ENCODE measurements at places on chromosomes 5 and 9.

DNA sequence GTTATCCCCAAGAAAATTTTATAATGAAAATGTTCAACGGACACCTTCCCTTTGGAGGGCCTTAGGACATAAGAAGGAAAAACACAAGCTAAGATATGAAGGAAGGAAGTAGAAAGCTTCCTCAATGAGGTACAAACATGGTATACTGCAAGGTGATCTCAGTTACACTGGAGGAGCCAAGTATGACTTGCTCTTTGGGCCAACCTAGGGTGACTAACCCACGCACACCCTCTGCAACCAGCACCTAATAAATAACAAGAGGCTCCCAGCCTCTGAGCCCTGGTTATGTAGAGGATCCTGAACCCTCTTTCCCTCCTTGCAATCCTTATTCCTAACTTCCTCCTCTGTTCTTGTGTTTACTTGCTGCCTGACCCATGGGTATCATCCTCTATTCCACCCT, 38.3 kb upstream of the KCNV2 start:
- no peak for DNase-seq

GRCh38 chr5:148060881-148061280, 2.9 kb upstream of the SPINK5 start:
- DNase-seq = no peak

DNA sequence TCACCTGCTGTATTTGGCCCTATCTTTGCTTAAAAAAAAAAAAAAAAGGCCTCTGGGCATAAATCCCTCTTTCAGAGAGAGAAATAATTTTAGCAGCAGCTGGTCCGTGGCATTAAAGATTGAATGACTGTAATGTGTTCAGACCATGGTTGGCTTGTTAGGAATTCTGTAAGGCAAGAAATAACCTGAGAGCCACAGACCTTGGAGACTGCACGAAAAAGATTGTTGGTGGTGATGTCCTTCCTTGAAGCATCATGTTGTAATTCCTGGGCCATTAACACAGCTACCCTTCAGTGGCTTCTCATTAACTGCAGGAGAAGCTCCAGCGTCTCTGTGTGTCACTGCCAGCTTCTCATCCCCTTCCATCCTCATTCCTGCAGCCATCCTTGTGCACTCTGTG, 79.0 kb downstream of the SGCD start:
- DNase-seq = no peak

GRCh38 chr5:103041071-103041676, 78.8 kb downstream of the GIN1 start:
- DNase-seq = no peak

DNA sequence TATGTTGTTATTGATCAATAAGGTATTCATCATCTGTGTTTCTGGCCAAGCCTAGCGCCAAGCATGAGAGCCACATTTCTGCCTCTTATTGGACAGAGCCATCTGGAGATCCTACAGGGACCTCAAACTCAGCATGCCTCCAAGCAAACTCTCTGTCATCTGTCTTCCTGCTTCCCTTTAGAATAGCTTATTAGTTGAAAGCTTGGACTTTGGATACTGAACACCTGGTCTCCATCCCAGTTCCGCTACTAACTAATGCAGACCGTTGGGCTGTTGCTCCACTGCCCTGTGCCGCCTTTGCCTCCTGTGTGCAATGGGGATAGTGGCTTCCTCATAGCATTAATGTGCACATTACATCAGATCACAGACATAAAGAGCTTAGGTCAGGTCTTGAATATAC, 65.5 kb downstream of the MAP1B start:
- DNase-seq = no peak

DNA sequence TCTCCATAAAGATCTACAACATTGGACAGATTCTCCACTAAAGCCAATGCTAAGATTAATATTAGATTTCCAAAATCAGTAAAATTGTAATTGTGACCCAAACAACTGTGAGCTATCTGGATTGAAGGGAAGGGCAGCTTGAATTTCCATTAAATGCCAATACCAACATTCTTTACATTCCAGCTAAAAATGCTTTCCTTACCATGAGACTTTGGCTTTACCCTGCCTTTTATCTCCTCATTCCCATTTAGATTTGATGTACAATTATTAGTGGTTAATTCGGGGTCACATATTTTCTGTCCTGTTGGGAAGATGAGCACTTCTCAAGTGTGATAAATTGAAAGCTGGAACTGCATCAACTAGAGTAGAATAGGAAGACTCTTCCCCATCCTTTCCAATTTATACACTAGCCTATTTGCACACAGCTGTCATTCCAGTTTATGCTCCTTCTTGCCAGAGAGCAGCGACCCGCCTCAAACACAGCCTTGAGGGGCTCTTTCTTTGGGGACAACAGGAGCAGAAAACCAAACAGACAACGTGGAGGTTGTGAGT, 33.1 kb upstream of the MYOT start:
- no peak for DNase-seq

DNA sequence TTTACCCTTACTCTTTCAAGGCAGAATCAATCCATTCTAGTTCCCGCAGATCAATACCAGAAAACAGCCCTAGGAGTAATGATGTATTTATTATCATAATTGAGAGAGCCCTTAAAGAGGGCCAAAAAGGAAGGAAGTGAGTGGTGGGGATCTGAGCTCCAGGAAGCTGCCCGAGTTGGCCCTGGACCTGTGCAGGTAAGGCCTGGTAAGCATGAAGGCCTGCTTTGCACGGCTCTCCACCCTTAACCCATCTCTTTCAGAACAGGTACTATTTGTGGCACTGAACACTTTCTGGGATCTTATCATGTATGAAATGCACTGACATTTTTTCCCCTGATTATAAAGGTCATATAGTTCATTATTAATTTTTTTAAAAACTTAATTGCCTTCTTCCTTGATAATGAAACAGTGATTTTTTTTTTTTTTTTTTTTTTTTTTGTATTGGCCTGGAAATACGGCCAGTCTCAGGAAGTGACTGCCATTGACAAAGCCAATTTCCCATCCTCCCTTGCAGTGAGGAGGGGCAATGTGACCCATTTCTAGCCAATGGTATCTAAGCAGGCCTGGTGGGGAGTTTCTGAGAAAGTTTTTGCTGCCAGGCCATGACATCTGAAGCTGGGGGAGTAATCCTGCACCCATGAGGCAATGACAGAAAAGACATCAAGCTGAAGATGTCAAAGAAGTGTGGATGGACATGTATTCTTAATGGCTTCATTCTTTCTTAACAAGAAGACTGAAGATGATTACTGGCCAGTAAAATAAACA, 6.3 kb upstream of the MVB12B start:
- no peak for DNase-seq

DNA sequence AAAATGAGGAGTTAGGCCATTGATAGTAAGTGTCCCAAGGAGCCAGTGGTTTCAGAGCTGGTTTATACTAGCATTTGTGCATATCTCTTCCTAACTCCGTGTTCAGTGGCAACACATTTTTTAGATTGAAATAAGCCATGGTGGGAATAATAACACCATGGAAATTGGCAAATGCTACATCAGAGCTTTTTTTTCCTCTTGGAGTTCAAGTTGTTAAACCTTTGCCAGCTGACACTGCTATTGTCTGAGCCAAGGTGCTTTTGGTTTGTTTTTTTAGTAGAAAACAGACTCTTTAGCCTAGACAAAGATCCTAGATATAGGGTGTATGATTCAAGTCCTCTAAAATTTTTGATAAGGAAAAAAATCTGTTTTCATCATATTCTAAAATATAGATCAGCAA, 2.8 kb downstream of the ACO1 start:
- no peak for DNase-seq
